ENCODE measurements at places on chromosomes 5 and 9. TPM values are rescaled to one million over a fixed set of nuclear protein-coding genes. Genes with fewer than 3 reads are reported as not detected.

The FGF1 gene
- 0.10 TPM for total RNA-seq

DNA sequence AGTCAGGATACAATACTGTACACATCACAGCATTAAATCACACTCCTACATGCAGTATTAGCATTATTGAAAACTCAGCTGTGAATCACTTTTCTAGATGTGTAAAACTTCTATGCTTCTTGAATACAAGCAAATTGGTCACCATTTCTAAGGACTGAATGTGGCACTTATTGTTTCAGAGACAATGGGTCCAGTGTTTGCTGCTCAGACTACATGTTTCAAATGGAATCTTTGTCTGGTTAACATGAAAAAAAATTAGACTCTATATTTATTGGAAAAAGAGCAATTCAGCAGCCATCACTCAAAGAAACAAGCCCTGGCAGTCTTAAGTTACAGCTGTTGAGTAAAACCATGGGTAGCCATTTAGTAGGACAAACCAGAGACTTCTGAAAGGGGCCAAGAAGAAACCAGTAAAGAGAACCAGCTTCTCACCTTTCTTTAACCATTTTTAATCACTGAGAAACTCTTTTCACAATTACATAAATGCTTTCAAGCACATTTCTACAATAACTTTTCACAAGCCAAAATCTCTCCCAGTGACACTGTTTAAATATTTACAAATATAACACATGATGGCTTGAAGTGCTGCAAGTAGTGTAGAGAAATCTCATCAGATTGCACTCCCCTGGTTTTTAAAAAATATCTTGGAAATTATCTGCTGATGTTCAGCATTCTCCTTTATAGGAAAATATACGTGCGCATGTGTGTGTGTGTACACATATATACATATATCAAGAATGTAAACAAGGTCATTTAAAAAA lies 35.2 kb downstream of the OR2K2 start:
- no peaks in the 10 kb centered on the region for H3K4me1 ChIP-seq
- no peaks in the 10 kb centered on the region for H3K27me3 ChIP-seq
- no peak overlapping the region for H3K4me3 ChIP-seq
- H3K27ac ChIP-seq, result no peak overlapping the region

The RNF44 gene
- 36.5 TPM for total RNA-seq

GRCh38 chr5:64784451-64785025 lies 15.8 kb downstream of the CWC27 start:
- H3K27me3 ChIP-seq, result no peaks in the 10 kb centered on the region
- DNase-seq, result peak; percentile 78
- no peaks in the 10 kb centered on the region for H3K4me1 ChIP-seq
- H3K27ac ChIP-seq, result no peak overlapping the region

The EPB41L4B gene
- total RNA-seq, result 15.3 TPM

The TAF11L10 gene
- total RNA-seq, result not detected

The SLC2A6 gene
- 0.80 TPM for total RNA-seq

The GFPT2 gene
- 135 TPM for total RNA-seq
